Hematopoietic multipotent progenitor cell treated with erythropoietin and hydrocortisone succinate and interleukin-3 and kit ligand, for 17 days (in vitro differentiated cells): ENCODE measurements at places on chromosomes 3 and 15.
A peak's percentile ranks its signal among the peaks of the same experiment; 100 is the strongest.

DNA sequence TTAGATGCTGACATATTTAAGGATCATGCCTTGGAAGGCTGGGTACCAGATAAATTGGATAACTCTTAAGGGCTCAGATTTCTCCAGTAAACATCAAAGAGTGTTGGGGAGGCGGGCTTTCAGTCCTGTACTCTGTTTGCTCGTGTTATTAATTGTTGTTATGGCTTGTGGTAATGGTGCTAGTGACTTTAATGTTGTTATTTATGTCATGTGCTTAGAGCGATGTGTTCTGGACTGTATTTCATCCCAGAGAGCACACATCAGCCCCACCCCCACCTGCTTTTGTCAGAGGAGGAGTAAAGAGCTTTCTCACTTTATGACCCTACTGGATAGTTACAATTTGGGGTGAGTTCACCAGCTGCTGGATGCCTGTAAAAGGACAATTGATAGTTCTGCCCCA, 386.3 kb downstream of the EPHB1 start:
- DNase-seq = no peak

GRCh38 chr15:63080634-63081250, 38.2 kb downstream of the TPM1 start:
- no peak for DNase-seq

GRCh38 chr3:177629276-177629675, 432.0 kb upstream of the TBL1XR1 start:
- no peak for DNase-seq

DNA sequence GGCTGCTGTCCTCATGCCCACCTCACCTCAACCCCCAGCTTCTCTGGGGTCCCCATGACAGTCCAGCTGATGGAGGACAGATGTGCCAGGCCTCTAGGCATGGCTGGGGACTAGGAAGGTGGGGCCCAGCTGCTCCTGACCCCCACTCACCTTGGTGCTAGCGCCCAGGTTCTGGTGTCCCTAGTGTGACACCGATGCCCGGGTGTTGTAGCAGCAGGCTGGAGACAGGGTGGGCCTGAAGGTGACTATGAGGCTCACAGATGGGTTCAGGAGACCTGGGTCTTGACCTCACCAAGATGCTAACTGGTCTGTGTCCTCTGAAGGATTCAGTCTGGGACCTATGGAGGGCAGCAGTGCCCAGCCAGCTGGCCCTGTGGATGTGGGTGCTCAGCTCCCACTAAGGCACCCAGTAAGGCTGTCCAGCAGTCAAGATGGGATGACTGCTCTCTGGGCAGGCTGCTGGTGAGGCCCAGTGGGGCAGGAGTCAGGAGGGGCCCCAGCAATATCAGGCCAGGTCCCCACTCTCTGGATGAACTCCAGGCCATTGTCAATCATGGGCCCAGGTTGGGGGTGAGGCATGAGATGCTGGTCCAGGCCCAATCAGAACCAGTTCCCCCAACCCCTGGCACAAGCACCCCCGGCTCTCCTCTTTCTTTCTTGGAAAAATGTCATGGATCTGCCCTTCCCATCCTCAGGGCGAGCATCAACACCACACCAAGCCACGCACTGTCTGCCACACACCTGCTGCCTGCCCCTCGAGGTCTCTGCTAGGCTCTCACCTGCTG, 33.0 kb downstream of the ALDH1L1 start:
- no peak for DNase-seq

DNA sequence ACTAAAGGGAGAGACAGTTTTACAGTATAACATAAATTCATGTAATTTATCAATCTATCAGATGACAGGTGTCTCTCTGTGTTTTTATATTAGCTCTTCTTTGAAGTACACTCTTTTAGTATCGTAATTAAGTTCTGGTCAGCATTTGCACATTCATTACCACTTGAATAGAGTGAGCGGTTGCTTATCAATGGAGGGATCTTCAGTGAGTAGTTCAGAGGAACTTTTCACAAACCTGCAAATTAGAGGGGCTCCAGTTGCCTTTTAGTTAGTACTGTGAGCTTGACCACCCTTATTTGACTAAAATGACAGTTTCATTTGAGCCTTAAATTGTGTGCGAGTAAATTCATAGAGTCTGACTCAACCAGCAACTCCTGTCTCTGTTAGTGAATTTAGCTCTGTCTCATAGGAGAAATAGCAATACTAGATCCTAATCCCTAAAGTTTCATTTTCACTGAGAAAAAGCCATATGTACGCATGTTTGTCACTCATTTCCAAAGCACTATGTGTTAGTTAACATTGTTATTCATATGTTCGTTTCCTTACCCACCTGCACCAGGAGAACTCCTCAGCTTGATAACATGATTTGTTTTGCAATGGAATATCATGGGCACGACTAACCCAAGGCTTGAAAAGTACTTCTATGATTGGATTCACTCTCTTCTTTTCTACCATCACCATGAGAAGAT, 57.5 kb upstream of the ZBED2 start:
- DNase-seq = no peak

DNA sequence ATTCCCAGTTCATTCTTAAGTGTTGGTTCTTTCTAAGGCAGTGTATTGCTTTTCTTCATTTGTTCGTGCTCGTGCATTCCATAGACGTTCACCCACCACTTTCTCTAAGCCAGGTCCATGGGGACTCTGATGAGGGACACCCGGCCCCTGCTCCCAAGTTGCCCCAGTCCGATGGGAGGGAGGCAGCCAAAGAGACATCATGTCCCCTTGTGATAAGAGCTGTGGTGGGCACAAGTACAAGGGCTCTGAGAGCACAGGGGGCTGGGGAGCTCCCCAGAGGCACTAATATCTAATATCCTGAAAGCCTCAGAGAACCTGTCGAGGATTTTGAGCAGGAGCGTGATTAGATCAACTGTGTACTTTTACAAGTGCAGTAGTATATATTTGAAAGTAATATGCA, 6.3 kb downstream of the SPSB4 start:
- DNase-seq = no peak

- DNase-seq = no peak
Observed at GRCh38 chr3:88535563-88535962, 385.8 kb downstream of the C3orf38 start.

DNA sequence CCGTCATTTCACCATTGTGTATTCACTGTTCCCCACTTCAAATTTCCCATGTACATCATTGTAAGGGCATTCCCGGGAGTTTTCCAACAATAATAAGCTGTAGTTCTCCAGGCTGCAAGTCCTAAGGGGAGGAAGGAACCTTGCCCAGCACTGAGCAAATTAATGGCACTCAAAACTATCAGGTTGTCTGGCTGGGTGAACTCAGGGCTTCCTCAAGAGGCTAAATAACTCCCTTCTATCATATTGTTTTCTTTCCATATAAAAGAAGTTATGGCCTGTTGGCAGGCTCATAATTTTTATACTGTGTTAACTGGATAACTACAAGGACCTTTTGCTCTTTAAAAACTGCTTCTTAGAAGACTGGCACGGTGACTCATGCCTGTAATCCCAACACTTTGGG, 71.4 kb downstream of the SEMA6D start:
- no peak for DNase-seq

DNA sequence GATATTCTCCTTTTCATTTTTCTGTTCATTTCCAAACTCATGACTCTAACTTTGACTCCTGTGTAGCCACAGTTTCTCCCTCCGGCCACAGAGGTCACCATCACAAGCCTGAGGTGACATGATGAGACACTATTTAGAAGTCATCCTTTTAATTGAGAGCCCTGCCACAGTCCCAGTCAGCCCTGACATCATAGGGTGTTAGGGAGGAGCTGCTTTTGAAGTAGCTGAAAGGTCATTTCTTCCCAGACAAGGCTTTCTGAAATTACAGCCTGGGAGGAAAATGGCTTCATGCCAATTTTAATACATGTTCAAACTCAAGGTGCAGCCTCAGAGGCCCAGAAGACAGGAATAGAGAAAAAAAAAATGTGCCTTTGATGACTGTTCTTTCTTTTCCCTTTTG, 532.8 kb upstream of the TGFBR2 start:
- no peak for DNase-seq

GRCh38 chr3:38773528-38773927, 42.5 kb downstream of the SCN10A start:
- no peak for DNase-seq

- DNase-seq = peak; percentile 77
Observed at GRCh38 chr3:179149406-179149867, 1.3 kb downstream of the PIK3CA start.

DNA sequence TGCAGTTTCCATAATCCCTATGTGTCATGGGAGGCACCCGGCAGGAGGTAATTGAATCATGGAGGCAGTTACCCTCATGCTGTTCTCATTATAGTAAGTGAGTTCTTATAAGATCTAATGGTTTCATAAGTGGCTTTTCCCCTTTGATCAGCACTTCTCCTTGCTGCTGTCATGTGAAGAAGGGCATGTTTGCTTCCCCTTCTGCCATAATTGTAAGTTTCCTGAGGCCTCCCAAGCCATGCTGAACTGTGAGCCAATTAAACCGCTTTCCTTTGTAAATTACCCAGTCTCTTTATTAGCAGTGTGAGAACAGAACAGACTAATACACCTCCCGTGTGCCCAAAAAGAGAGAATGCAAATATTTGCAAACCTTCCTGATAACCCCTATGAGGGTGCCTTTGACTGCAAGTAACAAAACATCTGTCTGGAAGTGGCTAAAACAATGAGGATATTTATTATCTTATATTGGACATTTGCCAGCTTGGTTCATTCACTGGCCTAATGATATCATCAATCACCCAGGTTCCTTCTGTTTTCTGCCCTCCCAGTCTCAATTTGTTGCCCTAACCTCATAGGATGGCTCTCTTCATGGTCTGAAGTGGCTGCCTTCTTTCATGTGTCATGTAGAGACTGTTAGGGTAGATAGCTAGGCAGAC, 68.7 kb downstream of the BHLHE40 start:
- no peak for DNase-seq

DNA sequence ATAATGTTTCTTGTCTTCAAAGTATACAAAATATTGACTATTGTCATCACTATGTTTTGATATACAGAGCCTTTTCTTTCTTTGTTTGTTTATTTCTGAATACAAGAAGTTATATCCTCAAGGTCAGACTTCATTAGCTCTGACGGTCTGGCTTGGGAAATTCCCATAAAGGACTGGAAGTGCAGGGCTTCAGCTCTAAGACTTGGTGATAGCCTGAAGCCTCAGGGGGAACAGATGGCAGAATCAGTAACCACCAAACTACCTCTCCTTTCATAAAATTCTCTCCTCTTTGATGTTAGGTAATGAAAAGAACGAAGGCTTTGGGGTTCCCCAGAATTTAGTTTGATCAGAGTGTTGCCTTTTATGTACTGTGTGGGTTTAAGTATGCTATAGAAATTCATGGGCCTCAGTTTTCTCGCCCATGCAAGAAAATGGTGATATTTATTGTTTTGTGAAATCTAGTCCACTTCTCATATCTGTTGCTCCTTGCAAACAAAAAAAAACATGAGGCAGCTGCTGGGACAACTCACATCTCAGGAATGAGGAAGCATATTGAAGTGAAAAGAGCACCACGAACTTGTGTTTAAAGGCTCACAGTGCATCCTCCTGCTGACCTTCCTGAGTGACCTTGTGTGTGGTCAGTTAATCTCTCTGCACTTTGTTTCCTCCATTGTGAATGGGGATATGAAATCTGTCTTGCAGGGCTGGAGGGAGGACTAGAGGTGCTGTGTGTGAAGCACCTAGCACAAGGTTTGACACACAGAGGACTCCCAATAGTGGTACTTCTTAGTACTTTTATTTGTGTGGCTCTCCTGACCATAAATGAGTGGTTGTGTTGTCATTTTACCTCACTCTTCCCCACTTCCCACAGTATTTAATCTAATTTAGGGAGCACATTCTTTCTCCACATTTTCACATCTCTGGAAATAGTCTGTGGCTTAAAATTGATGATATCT, 569.8 kb upstream of the IL12A start:
- no peak for DNase-seq
